SK-MEL-5 (cell line): ENCODE measurements at places on chromosomes 12 and 14.

- no peak for DNase-seq
Observed at GRCh38 chr14:65287264-65288131, 125.0 kb upstream of the FUT8 start.

GRCh38 chr12:104133866-104134265 lies 4.1 kb downstream of the NFYB start:
- no peak for DNase-seq

- no peak for DNase-seq
Observed at GRCh38 chr12:67991158-67991557, 1.9 kb downstream of the IFNG-AS1 start.

GRCh38 chr12:130013771-130014484 lies 110.1 kb upstream of the TMEM132D start:
- DNase-seq = peak; percentile 77

GRCh38 chr12:100868487-100868886 lies 73.9 kb downstream of the ANO4 start:
- DNase-seq = no peak

- DNase-seq = peak; percentile 67
Observed at GRCh38 chr12:120453977-120454376, 7.7 kb downstream of the GATC start.

- no peak for DNase-seq
Observed at GRCh38 chr12:100189636-100190394, 10.8 kb upstream of the ACTR6 start.

DNA sequence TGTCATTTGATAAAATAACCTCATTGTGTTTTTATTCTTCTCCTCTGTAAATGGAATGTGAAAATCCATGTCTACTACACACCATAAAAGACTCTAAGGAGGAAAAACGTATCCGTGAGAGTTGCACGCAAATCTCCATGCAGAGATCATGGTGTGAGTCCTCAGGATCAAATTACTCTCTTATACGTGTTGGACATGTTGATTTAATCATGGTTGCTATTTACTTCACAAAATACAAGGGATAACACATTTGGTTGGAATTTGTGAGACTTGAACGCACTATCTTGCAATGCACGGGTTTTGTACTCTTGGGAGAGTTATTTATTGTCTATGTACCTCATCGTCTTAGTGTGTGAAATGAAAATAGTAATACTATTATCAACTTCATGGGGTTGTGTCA lies 128.0 kb upstream of the RASSF8 start:
- DNase-seq = no peak

- DNase-seq = no peak
Observed at GRCh38 chr12:65965358-65965757, 141.1 kb downstream of the HMGA2 start.

- no peak for DNase-seq
Observed at GRCh38 chr12:118541071-118541470, 164.7 kb downstream of the SUDS3 start.

DNA sequence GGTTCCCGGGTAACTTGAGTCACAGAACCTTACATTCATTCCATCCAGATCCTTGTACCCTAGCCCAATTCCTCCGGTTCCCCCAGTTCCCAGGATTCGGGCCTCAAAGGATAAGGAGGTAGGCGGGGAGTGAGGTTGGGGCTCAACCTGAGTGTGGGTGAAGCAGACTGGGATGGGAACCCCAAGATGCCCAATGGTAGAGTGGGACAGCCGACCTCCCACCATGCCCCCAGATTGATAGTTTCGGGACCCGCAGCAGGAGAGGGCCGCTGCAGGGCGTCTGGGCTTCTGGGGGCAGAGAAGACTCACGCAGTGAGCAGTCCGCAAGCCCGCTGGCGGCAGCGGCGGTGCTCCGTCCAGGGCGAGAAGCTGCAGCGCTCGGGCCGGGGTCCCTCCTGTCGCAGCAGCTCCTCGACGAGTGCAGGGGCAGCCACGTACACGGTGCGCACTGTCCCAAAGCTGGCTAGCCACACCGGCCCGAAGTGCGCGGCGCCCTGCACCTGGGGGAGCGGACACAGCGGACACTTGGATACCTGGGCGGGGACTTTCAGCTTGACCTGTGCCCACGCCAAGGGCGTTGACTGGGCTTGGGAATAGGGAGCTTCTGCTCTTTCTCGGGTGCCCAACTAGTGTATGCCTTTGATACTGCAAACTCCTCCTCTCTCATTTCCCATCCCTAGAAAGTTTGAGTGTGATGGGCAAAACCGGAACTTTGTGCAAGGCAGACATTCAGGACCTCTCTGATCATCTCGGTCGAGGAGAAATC lies 997 bp downstream of the CYP27B1 start:
- DNase-seq = no peak

DNA sequence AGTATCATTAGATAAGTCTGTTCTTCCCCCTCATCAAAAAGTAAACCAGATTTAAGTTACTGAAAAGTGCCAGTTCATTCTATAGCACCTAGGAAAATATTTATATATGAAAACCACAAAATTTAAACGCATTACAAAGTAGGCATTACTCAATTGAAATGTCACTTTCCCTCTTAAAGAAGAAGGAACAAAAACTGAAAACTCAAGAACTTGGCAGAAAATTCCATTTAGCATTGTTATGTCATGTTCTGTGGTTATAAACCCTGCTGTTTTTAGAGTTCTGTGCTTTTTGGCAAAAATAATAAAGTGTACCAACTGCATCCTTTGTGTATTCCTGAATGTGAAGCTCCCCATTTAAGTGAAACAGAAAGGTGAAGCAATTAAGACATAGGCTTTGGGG lies 3.6 kb downstream of the FGD4 start:
- DNase-seq = no peak

DNA sequence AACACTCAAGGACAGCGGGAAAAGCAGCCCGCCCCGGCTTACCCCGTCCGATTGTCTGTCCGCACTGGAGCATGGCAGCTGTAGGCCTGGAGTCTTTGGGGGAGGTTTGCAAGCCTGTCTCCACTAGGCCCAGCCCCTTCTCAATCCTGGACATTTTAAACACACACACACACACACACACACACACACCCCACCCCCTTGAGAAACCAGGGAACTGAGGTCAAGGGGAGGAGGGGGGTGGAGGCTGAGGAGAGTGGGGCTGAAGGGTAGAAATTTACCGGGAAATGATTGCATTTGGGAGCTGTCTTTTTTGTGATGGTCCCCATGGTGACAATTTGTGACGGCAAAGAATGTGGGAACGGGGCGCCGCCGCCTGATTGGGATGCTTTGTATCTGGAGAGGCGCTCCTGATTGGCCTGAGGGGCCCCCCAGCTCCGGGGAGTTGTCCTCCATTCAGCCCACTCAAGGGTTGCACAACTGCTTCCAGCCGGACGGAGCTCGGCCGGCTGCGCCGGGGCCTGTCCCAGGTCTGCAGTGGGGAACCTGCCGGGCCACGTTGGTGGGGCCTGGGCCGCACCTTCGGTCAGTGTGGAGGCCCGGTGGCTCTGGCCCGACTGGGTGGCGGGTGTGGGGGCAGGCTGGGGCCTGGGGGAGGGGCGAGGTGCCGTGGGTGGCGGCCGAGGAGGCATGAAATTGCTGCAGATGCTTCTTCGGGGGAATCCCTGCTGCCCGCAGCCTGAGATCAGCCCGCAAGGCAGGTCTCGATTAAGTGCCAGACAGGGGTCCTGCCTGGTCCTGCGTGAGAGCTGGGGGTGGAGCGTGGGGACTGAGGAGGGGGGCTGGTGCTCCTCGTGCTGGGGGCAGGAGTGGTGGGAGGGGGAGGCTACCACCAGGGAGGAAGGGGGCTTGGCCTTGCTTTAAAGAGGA lies at the start of gene FAM181A:
Gene FAM181A, plus strand, starts transcription at position 472 of the 927 bp plus-strand sequence. CDS start 942 bp downstream, outside the sequence.
- no peak for DNase-seq

DNA sequence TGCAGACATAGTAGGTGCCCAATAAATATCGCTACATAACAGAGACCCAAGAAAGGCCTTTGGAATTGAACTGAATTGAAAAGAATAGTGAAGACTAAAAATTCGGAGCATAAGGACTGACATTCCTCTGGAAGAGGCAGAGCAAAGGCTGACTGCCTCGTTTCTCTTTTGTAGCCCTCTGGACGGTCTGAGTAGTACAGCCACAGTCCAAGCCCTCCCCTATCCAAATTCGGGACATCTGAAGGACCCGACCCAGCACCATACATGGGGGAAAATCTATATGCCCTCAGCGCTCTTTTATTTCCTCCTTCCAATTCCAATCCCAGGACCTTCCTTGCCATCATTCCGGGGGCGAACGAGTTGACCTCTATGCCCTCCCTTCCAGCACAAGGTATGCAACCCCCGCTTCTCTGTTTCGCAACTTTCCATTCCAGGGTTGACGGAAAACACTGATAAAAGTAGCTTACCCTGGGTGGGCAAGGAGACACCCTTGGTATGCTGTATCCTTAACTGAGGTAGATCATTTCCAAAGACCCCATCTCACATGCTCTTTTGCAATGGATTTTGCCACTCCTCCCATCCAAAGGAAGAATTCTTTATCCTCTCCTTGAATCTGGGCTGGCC lies 127.4 kb upstream of the MAP1LC3B2 start:
- DNase-seq = no peak

- DNase-seq = no peak
Observed at GRCh38 chr14:92430686-92431085, 82.9 kb upstream of the RIN3 start.

DNA sequence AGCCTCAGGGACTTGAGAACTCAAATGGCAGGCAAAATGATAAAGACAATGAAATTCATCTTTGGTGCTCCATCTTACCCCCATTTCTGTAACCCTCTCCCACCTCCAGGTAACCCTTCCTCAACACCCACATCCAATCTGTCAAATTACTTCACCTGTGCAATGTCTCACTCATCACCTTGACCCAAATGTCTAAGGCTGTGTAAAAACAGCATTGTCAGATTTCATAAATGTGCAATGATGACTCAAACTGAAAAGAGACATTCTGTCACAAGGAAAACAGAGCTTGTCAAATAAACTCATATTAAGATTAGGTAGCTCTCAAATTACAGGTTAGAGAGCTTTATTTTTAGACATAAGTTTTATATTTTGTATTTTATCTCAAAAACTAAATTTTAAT lies 19.9 kb upstream of the COCH start:
- no peak for DNase-seq

DNA sequence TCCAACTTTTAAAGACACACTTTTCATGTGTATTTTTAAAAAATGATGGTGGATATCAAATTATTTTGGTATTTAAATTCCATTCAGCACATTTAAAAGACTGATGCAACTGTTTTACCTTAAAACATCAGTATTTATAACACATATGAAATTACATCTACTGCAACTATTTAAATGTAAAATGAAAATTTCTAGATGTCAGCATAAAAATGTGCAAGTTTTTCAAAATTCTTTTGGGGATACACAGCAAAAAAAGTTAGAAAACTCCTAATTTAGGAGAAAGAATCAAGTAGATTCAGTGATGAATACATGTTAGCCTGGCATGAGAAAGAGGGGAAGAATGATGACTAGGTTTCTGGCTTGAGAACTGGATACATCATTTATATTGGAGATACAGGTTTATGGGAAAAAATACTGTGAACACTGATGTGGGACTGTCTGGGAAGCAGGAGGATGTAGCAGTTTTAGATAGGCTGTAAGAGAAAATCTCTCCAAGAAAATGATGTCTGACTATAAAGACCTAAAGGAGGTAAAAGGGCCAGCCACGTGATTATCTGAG lies 9.2 kb downstream of the SOS2 start:
- no peak for DNase-seq

DNA sequence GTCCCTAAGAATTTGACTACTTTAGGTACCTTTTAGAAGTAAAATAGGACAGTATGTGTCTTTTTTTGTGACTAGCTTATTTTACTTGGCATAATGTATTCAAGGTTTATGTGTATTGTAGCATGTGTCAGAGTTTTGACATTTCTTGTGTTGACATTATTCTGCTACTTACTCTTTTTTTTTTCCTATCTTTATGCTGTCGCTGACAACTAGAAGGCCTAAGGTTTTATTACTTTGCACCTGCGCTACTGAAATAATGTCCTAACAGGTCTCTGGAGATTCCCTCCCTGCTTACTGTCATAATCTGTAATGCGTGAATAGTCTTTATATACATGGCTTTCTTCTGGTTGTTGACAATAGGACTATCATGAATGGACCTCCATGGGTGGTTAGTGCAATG lies 43.0 kb downstream of the PDE3A start:
- DNase-seq = no peak
